ENCODE measurements at places on chromosomes 1 and 21.
A peak's percentile ranks its signal among the peaks of the same experiment; 100 is the strongest.

- DNase-seq = peak; percentile 27
Observed at GRCh38 chr1:20126041-20126805, 6.9 kb upstream of the PLA2G2D start.

DNA sequence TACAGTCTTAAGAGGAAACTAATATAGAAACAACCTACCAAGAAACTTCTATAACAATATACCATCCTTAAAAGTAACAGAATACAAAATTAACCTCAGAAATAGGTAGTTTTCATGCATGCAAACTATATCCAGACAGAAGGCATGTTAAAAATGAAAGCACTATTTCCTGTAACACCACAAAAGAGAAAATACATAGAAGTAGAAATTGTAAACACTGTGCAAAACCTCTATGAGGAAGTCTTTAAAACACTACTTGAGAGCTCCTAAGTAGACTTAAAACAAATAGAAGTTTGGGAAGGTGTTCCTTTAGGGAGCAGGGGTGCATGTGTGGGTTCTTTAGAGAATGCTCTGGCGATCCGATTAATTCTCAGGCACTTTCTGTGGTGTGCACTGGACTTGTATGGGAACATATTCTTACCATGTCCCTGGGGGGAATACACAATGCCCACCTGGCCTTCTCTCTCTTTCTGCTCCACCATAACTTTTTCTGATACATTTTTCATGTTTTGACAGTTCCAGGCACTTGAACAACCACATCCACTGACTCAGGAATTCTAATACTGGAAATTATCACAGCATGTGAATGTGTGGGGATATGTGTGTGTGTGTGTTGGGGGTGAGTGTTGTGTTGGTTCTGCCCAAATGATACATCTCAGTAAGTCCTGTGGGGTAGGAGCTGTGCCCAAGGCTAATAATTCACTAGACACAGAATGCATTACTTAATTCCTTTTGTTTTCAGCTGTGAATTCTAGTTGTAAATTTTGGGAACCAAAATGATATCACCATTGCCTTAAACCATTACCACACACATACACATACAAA is 866.3 kb upstream of the B3GALT2 start:
- DNase-seq = no peak

DNA sequence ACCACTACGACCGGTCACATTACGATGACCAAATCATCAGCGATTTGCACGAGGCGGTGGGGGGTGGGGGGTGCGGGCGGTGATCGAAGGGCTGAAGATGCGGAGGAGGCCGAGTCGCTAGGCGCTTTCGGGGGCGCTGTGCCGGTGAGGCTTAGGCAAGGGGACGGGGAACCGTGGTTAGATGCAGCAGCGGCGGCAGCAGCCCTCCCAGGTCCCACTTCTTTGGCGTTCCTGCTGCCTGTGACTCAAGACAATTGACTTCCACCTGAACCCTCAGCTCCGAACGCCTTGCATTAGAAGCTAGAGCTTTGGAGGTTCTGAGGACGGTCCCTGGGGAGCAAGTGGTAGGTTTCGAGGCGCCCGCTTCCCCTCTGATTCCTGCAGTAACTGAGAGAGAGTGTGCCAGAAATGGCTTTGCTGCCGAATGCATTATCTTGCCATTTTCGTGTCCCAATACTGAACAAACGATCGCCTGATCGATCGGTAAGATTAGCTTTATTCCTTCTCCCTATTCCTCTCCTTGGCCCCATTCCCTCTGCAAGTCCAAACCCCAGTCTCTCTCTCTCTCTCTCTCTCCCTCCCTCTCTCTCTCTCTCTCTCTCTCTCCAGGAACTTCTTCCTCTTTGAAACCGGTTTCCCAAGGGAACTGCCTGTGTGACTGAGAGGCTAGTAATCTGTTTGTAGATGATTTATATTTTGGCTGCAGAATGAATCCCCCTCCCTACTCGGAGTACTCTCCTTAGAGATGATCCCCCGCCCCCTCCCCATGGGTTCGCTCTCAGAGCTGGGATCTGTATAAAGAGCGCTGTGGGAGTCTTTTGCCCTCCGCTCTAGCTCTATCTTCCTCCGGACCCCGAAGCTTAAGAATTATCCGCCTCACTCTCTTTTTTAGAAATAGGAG is 735 bp upstream of the BRINP3 start:
- no peak for DNase-seq

DNA sequence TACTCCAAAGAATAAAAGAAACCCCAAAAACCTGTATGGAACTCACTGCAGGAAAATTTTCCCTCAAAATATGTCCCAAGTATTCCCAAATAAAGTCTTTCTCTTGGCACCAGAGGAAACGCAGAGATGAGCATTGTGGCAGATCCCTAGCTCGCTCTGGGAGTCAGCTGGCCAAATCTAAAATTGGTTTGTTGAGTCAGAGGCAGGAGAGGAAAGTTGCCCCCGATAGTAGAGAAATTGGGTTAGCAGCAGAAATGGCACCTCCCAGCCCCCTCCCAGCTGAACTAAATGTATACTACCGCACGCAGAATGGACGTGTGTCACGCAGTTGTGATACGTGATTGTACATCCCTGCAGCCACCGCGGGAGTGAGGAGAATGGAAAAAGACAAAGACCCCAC is 39.9 kb upstream of the TARBP1 start:
- no peak for DNase-seq

GRCh38 chr1:87644033-87644578 is 315.4 kb downstream of the LMO4 start:
- no peak for DNase-seq

DNA sequence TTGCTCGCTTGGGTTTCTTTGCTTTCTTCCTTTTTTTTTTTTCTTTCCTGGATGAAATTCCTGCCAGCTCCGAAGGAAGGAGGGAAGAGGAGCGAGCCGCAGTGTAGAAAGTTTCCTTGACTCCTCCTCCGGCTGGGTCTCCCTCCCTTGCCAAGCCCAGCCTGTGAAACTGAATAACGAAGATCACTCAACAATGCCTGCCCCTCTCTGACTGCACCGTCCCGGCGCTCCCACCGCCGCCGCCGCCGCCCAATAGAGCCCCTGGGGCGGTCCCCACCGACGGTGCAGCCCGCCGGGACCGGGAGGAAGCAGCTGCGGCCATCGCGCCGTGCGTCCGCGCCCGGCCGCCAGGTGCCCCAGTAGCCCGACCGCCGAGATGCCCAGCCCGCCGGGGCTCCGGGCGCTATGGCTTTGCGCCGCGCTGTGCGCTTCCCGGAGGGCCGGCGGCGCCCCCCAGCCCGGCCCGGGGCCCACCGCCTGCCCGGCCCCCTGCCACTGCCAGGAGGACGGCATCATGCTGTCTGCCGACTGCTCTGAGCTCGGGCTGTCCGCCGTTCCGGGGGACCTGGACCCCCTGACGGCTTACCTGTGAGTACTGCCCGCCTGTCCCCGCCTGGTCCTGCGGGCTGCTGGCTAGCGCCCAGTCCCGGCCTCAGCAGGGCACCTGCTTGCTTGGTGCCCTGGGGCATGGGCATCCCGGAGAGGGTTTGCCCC is at the start of gene LGR6:
Gene LGR6 (plus strand): TSS at position 186 of the 714 bp plus-strand sequence. CDS start 191 bp downstream, at position 377.
- DNase-seq = no peak

- DNase-seq = no peak
Observed at GRCh38 chr1:53254011-53254640, 15.8 kb upstream of the MAGOH start.

GRCh38 chr1:189637041-189637440 is 840.6 kb downstream of the BRINP3 start:
- DNase-seq = no peak
